ENCODE measurements at places on chromosomes 11 and 22.
A peak's percentile ranks its signal among the peaks of the same experiment; 100 is the strongest.

DNA sequence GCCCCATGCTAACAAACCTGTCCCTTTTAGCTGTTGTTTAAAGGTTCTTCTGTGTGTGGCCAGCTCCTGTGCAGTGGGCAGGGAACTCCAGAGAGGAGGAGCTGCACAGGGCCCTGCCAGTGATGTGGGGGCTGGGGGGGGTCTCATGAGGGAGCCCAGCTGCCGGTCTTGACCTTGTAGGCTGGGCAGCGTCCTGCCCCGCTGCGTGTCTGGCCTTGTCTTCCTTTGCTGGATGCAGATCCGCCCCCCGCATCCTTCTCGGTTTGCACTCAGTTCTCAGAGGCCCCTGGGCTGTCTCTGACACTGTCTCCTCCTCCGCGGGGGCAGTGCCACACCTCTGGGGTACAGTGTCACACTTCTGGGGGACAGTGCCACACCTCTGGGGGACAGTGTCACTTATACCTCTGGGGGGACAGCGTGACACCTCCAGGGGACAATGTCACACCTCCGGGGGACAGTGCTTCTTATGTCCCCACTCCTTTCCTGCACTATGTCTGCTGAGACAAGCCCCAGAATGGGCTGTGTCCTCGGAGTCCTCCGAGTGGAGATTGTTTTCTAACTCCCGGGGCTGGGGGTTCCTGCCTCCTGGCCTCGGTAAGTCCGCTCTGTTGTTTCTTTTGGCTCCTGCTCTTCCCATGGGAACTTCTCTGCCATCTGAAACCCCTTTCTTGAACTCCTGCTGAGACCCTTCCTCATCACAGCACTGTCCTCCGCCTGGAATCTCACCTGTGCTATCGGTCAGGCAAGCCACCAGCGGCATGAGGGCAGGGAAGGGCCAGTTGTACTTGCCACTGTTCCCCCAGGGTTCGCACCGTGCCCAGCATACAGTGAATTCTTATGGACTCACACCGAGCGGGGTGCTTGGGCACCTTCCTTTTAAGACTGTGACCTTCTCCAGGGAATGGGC lies 788.3 kb downstream of the TBC1D22A start:
- no peak for DNase-seq

- no peak for DNase-seq
Observed at GRCh38 chr22:42994917-42995562, 19.9 kb downstream of the PACSIN2 start.

- no peak for DNase-seq
Observed at GRCh38 chr22:37926771-37927636, 20.9 kb downstream of the MICALL1 start.

DNA sequence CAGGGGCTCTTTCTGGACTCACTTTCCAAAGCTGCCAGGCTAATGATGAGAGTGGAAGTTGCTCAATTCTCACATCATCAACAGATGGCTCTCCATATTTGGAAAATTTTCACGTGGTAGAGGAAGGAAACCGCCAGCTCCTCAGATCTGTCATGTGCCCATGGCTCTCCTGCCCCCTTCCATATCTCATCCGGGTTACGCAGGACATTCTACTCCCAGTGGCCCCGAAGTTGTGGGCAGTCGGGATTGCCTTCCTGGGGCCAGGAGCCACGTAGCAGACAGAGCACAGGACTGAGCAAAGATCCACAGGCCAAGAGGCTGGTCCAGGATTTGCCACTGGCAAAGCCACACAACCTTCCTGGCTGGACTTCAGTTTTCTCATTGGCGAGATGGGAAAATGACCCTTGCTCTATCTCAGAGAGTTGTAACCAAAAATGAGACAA lies 38.8 kb downstream of the RPUSD4 start:
- no peak for DNase-seq

DNA sequence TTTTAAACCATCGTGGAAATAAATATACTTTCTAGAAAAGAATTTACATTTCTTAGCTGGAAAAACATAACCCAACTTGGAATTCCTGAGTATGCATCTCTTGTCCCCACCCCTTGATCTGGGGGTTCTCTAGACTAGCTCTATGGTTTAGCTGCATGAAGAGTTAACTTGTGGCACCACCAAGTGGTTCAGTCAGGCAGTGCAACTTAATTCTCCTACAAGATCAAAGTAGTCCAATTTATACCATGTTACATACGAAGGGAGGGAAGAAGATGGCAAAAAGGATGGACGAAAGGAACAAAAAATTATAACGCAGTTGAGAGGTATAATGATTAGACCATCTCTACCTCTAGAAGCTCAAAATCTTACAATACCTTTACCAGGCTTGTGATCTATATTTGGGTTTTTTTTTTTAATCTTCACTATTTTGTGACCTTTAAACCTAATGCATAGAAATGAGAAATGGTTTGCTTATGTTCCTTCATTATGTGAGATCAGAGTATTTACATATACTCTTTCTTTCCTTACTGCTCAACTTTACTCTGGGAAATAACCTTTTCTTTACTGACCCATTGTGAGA lies 28.5 kb upstream of the ALKBH3 start:
- DNase-seq = peak; percentile 43

GRCh38 chr11:38460896-38461295 lies 1862.9 kb upstream of the RAG2 start:
- no peak for DNase-seq

- DNase-seq = no peak
Observed at GRCh38 chr22:37188901-37189466, 937 bp upstream of the C1QTNF6 start.

DNA sequence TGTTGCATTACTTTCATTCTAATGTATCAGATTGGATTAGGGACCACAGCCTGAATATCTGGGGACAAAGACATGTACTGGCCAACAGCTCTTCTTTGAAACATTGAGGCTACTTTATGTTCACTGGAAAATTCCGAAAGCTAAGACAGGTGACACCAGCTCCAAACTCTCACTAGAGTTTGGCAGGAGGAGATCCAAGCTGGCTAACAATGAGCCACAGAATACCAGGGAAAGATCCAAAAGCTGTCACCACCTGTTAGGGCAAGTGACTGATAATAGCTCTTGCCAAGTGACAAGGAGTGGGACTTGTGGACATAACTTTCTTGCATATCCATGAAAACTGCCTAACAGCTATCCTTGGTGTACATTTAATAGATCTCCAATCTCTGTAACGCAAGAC lies 333.3 kb downstream of the TTC28 start:
- no peak for DNase-seq

GRCh38 chr11:119683783-119684182 lies 45.2 kb downstream of the NECTIN1 start:
- no peak for DNase-seq

DNA sequence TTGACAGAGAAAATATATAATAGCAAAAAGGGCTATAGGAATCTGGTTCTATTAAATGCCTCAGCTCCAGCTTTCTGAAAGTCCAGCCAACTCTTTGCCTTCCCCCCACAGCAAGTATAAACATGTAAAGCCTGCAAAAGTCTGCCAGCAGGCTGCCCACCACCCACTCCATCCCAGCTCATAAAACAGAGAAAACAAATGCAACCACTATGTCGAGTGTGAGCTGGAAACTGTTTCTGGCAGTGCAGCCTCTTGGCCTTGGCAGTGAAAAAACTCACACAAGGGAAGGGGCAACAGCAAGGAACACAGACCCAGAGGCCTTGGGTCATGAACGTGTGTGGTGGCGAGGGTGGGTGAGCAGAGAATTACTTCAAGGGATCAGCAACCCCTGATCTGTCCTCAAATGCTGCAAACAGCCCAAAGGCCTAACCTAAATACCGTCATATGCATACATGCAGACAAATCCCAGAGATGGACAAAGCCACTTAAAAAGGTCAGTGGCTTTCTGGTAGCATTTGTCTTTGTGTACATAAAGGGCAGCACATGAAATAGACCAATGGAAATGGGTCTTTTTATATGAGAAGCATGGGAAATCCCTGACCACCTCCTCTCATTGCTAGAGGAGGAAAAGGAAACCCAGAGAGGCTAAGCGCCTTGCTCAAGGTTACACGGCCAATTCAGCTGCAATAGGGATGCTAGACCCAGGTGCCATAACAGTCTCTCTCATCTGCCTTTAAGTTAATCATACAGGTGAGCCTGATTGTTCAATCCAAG lies 74.8 kb downstream of the NAT10 start:
- DNase-seq = no peak

- DNase-seq = no peak
Observed at GRCh38 chr11:16738947-16739815, 734 bp downstream of the C11orf58 start.

DNA sequence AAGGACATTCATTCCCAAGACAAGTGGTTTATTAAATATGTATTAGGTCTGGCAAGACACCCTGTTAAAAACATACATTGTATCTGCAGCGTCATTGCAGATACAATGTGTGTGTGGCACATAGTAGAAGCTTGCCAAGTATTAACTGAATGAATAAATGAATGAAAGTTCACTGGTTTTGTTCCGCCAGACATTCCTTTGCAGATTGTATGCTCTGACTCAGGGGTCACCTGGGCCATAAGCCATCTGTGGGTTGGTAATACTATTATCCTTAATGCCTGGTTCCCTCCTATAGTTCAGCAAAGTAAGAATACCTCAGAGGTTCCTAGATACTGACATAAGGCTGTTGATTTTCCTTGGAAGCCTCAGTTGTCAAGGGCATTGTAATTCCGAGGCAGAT lies 377.3 kb upstream of the CCDC90B start:
- DNase-seq = no peak

GRCh38 chr11:127049486-127049885 lies 48.9 kb upstream of the KIRREL3 start:
- DNase-seq = no peak

DNA sequence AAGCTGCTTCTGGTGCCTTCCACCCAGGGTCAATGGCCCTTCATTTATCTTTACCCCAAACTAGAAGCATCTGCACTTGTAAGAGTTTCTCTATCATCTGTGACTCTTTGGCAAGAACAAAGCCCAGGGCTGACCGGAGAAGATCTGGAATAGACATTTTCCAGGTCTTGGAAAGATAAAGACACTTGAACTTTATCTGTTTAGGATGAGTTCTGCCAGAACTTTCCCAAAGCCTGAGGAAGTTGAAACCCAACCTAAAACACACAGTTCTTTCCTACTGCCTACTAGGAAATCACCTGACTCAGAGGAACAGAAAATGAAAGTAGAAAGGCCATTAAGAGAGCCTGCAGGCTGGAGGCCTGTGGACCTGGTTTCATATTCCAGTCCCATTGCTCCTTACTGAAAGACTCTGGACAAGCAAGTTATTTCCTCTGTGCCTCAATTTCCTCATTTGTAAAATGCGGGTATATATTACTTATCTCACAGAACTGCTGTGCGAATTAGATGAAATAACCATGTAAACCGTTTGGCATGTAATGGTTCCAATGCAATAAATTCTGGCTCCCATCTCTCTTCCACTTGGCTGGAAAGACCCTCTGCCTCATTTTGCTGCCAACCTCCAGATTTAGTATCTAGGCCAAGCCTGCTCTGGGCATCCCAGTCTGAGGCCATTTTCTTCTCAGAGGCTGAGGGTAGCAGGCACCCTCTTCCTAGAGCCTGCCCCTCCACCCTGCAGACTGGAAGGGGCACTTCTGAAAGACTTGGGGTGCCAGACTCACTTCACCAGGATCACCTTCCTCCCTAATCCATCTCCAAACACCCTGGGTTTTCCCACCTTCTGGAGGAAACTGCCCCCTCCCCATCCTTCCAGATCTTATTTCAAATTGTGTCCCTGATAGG lies 1.2 kb downstream of the UBE2L6 start:
- DNase-seq = no peak

DNA sequence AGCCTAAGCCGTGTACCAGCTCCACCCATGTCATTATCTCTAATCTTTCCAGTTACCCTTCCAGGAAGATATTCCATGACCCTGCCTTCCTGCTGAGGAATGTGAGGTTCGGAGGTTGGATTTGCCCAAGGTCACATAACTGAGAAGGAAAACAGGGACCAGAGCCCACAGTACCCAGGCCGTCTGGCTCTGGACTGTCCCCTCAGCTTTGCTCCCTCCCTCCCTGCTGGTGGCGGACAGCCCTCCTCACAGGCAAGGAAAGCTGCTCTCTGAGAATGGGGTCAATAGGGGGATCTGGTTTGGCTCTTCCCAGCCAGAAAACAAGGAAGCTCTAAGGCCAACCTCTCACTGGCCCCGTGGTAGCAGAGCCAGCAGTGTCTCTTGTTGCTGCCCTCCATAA lies 63.3 kb downstream of the SYN3 start:
- DNase-seq = no peak

DNA sequence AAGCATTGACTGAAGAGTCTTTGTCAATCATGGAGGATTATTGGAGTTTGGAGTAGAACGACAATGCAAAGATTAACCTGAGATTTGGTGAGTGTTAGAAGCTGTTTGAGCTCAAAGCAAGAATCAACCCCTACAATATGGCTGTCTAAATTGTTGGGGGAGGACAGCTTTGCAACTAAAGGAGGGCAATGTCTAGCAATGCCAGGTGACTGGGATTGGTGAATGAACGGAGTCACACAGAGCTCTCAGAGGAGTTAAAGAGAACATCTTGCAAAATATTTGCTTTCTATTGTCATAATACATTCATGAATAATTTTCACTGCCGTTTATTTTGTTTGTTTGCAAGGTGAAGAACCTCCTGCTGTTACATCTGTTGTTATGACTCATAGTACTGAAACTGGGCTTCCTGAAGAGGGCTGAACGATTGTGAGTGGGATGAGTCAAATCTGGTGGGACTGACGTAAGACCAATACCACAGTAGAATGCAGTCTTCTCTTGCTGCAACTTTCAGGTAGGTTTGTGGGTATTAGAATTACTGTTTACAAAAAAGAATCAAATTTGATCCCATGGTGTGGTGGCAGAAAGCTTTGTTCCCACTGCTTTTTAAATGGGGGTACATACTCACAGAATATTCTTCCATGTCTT lies 281.9 kb downstream of the CADM1 start:
- DNase-seq = no peak

DNA sequence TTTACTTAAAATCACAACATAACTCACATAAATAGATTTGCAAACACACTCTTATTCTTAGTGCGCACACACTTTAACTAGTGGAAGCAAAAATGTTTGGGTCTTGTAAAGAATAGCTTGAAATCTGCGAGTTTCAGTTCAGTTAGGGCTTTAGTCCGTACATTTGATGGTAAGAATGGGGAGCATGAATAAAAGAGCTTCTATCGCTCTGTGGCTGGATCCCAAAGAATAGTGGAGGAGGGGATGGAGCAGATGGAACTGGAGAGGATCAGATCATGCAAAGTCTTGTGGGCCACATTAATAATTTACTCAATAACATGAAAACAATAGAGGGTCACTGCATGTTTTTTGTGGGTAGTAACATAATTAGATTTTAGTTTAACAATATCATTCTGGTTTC lies 44.3 kb downstream of the DNHD1 start:
- no peak for DNase-seq

DNA sequence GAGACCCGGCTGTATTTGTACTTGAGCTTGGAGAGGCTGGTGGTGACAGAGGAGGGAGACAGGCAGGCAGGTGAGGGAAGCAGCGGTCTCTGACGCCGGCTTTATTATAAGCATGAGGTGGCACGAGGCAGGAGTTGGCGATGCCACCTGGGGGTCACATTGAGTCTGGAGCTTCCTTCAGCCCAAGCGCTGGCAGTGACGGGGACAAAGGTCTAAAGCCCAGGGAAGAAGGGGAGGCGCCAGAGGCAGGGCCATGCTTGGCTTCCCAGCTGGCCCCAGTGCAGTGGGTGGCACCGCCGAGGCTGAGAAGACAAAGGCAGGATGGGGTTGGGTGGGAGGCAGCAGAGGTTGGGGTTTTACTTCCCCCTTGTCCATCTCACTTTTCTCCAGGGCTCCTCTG lies 4.5 kb downstream of the FXYD2 start:
- DNase-seq = no peak

GRCh38 chr22:46815896-46816731 lies 53.7 kb downstream of the TBC1D22A start:
- no peak for DNase-seq

- DNase-seq = no peak
Observed at GRCh38 chr11:12831471-12832202, 157.4 kb downstream of the TEAD1 start.
